ENCODE measurements at places on chromosomes 13 and 19.

GRCh38 chr19:38699027-38699346 lies 45.3 kb downstream of the CAPN12 start:
- DNase-seq = peak; percentile 57

DNA sequence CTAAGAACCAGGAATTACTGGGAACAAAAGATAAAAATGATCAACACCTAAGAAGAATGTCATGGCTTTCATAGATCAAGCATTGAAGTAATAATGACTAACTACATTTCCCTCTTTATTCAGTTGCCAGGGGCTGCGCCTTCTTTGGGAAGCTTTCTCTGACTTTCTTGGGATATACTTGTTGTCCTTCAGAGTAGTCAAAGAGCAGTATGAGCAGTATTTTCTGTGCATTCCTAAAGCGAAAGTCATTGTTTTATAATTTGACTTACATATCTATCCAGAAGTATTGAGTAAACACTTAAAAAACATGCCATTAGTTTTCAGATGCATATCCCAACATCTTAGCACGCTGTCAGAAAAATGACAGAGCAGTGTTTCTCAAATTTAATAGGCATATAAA lies 2412.4 kb downstream of the PCDH9 start:
- no peak for DNase-seq

- peak; percentile 86 for DNase-seq
These were observed 6.0 kb downstream of the SPRED3 start for GRCh38 chr19:38394488-38394887.

GRCh38 chr13:108086678-108087077 lies 128.7 kb downstream of the LIG4 start:
- DNase-seq = no peak

DNA sequence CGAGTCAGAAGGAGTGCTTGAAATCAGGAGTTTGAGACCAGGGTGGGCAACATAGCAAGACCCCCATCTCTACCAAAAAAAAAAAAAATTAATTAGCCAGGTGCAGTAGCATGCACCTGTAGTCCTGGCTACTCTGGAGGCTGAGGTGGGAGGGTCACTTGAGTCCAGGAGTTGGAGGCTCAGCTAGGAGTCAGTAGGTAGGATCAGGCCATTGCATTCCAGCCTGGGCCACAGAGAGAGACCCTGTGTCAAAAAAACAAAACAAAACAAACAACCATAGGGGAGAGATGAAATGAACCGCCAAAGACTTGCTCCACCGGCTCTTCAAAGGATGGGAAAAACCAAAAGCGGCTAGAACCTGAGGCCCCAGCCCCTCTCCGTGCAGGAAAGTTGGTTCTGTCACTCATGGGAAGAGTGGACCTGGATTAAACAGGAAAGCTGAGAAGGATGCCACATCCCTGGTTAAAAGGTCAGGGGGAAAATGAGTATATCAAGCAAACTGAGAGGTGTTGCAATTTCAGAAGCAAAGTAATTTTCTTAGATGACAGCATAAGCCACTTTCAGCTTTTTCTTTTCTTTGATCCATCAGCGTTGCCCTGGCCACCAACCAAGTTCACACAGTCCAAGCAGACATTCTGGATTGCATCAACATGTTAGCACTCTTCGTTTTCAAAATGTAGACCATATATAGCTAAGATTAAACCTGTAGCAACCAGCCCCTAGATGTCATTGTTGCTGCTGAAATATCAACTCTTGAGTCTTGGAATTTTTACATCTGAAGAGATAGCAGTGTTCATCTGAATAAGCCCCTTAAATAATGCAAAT lies 8.9 kb upstream of the ZNF507 start:
- DNase-seq = no peak

- DNase-seq = no peak
These were observed 55.4 kb upstream of the ATP12A start for GRCh38 chr13:24624801-24625231.

DNA sequence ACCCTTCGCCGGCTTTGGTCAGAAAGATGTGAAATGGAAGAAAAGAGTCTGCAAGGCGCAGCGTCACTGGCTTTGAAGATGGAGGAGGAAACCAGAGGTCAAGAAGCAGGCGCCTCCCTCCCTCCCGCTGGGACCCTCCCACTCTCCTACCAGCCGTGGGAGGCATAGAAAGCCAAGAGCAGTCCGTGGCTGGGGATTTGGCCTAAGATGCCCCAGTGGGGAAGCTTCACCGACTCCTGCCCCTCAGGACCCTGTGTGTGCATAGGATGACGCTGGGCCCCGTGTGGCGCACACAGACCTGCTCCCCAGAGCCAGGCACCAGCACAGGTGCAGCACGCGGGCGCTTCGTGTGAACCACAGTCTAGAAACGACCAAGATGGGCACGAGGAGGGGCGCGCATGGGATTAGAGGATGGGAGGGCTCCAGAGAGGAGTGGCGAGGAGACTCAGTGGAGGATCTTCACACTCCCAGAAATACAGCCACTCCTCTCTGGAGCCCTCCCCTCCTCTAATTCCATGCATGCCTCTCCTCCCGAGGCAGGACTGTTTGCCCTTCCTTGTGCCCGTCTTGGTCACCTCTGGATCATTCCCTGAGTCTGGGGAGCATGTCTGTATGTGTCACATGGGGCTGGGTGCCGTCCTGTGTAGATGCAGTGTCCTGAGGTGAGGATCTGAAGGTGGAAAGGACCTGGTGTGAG lies 194.3 kb downstream of the TEX29 start:
- no peak for DNase-seq

- no peak for DNase-seq
These were observed 111.3 kb downstream of the KATNAL1 start for GRCh38 chr13:30196025-30196424.

DNA sequence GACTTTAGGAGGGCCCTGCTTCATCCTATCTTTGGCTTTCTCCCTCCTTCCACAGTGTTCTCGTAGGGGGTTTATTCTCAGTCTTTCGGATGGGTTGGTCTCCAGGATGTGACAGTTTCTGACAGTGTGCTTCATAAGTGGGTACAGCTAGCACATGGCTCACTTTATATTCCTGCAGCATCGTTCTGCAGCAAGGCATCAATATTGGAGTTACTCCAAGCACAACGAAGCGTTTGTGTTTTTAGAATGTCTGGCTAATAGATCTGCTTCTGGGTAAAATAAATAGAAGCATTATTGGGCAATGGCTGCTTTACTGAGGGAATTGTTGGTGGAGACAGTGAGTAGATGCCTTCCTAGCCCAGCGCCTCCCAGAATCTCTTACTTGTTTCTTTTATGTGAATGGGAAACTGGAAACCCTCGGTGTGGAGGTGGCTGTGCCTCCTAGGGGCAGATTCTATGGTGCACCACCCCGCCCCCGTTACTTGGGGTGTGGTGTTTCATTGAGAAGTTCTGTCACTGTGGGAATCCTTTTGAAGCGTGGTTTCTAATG lies 2.0 kb downstream of the FARP1 start:
- no peak for DNase-seq

DNA sequence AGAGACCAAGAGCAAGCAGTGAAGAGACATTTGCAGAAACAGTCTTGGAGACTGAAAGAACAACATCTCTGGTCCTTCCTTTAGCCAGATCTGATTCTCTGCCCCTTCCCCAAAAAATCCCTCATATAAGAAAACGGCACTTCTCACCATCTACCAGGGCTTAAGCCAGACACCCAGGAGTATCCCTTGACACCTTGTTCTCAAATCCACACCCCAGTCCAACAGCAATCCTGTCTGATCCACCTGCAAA lies 1.7 kb upstream of the PLEKHG2 start:
- DNase-seq = no peak

DNA sequence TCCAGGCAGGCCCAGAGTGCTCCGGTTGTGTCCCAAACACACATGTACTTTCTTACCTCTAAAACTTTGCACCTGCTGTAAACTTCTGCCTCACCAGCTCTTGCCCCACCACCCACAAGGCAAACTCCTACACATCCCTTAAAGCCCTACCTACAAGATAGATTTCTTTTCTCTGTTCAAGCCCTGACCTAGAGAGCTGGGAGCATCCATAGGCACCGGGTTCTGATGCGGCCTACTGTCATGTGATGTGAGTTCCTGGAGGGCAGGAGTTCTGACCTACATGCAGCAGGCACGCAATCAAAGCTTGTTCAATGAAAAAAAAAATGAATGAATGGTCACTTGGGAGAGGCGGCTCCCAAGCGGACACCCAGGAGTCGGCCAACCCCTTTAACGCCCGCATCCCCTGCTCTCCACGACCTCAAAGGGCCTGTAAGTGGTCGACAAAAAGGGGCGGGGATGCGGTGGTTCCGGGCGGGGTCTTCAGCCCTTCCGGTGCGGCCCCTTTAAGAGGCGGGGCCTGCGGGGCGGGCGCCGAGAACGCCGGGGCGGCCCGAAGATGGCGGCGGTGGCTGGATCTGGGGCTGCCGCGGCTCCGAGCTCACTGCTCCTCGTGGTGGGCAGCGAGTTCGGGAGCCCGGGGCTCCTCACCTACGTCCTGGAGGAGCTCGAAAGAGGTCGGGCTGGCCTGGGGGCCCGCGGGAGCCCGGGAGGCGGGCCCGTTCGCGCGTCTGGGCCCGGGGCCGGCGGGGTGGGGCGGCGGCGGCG lies at the start of gene MAP1S:
MAP1S (plus strand) TSS at position 534 of the 765 bp plus-strand sequence; CDS start at position 557, 23 bp downstream.
- peak; percentile 76 for DNase-seq

DNA sequence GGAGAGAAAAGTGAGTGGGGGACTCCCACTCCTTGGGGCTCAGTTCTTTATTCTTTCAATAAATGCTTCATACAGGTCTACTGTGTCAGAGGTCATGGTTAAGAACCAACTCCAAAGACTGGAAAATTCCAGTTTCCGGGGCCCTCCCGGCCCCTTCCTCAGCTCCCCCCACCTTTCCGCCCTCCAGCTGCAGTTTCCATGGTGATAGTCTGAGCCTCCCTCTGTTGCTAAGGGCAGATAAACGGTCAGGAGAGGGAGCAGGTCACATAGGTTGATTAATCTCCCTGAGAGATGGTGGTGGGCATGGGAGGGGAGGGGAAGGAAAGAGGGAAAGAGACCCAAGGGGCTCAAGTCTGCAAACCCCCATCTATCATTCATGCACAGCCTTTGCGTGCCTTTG lies 131.5 kb upstream of the USP29 start:
- no peak for DNase-seq

DNA sequence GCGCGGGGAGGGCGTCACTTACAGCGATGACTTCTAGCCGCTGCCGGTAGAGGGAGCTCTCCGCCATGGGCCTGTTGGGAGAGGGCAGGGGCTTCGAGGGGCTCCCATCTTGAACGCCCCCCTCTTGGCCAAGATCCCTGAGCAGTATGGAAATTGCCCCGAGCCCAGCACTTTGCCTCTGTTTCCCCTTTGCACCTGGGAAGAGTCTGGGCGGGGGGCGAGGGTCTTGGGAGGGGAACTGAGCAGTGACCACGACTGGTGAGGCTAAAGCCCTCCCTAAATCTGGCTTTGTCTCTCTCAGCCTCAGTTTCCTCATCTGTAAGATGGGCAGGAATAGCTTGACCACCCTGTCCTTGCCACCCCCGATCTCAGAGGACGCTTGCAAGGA lies 2.8 kb downstream of the PALM3 start:
- peak; percentile 62 for DNase-seq

GRCh38 chr13:23462815-23463559 lies 29.5 kb upstream of the SACS start:
- no peak for DNase-seq

GRCh38 chr13:113625965-113626721 lies 31.9 kb downstream of the ATP4B start:
- no peak for DNase-seq

- no peak for DNase-seq
These were observed 16.2 kb upstream of the IFT88 start for GRCh38 chr13:20550799-20551198.

DNA sequence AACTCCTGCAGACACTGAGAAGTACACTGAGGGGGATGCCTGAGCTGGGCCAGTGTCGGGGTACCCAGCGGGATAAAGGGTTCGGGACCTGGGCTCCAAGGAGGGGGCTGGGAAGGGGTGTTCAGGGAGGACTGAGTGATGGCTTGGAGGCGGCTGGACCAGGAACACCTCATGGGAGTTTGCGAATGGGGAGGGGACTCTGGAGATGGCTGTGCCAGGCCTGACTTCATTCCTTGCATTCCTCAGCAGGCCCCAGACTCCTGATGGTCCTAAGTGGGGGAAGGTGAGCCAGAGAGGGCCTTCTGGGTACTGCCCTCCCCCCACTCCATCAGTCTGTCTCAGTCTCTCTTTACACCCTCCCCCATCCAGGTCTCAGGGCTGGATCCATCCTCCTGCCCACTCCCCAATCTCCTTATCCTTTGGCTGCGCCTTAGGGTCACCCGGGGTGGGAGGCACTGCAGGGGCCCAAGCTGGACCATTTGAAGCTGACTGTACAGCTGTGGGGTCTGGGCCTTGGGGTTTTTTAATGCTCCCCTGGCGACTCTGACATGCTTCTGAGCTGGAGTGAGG lies 13.8 kb downstream of the PAK4 start:
- DNase-seq = no peak

DNA sequence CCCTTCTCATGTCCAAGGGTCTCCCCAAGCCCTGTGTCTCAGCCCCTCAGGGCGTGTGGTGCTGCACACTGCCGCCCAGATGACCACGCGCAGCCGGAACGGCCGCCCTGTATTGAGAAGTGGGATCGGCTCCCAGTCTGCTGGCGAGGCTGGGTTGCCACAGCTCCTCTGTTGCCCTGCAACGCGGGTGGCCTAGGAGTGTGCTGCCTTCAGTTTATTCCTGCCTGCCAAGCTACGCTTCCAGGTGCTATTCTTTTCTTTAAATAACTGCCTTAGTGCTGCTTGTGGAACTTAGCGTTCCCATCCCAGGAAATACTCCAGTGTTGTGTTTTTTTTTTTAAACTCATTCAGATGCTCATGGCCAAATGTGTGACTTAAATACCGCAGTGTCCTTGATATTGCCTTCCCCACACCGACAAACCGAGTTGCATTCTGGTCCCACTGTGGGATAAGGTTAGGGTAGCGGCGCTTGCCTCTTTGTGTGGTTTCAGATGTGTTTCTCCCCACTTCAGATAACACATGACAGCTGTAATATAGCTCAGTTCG lies 16.6 kb downstream of the ACTN4 start:
- no peak for DNase-seq

GRCh38 chr13:34430294-34430693 lies 511.8 kb upstream of the NBEA start:
- no peak for DNase-seq

DNA sequence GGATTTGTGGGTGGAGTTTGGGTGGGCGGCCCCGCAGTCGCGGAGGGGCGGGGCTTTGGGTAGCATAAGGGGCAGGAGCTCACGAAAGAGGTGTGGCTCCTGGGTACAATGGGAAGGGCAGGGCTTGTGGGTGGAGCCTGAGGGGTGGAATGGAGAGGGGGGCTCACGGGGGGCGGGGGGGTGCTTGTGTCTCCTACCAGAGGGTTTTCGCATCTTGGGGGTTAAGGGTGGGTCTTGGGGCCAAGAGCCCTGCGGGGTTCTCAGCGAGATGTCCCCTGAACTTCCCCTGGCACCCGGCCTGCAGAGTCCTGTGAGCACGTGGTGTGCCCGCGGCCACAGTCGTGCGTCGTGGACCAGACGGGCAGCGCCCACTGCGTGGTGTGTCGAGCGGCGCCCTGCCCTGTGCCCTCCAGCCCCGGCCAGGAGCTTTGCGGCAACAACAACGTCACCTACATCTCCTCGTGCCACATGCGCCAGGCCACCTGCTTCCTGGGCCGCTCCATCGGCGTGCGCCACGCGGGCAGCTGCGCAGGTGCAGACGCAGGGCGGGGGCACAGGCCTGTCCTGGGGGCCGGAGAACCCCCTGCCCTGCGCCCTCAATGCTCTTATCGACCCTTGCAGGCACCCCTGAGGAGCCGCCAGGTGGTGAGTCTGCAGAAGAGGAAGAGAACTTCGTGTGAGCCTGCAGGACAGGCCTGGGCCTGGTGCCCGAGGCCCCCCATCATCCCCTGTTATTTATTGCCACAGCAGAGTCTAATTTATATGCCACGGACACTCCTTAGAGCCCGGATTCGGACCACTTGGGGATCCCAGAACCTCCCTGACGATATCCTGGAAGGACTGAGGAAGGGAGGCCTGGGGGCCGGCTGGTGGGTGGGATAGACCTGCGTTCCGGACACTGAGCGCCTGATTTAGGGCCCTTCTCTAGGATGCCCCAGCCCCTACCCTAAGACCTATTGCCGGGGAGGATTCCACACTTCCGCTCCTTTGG lies 5.1 kb downstream of the FSTL3 start:
- DNase-seq = no peak
